ENCODE measurements at places on chromosomes 5 and 9.

GRCh38 chr5:39446231-39446630 lies 21.5 kb upstream of the DAB2 start:
- DNase-seq: no peak

- no peak for DNase-seq
Observed at GRCh38 chr5:172729588-172729987, 41.4 kb downstream of the DUSP1 start.

GRCh38 chr5:141313711-141314110 lies 6.9 kb downstream of the TAF7 start:
- no peak for DNase-seq

- DNase-seq: no peak
Observed at GRCh38 chr9:137273611-137274320, 3.8 kb upstream of the TOR4A start.

- no peak for DNase-seq
Observed at GRCh38 chr5:138366632-138367382, 14.3 kb downstream of the KDM3B start.
